Endodermal cell (in vitro differentiated cells): ENCODE measurements at places on chromosomes 7 and 10. TPM values are rescaled to one million over a fixed set of nuclear protein-coding genes. Genes with fewer than 3 reads are reported as not detected.
A peak's percentile ranks its signal among the peaks of the same experiment; 100 is the strongest.

The GATA3 gene
- 25.2 to 106 TPM (median 103 TPM) in 3 replicates for total RNA-seq

The ACTR3C gene
- total RNA-seq, result not detected in 3 replicates

The C10orf53 gene
- total RNA-seq, result not detected in 2 replicates

The NUPR2 gene
- not detected in 2 replicates for total RNA-seq

The GNAT3 gene
- not detected in 2 replicates for total RNA-seq

The NPC1L1 gene
- total RNA-seq, result 2.0 and 3.1 TPM in 2 replicates

DNA sequence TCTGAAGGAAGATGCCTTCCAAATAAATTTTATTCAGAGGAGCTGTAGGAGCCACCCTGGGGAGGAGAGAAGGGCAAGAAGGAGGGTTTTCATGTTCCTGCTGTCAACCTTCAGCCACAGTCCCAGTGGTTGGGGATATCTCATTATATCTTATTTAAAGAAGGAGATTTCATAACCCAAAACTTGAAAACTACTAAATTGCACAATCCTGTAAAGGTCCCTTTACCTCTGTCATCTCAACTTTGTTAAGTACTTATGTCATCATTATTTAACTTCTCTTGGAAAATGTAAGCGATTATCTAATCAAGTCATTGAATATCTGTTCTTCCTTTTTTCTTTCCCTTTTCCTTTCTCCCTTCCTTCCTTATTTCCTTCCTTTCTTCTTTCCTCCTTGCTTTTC is 794.5 kb upstream of the IGFBP3 start:
- no peaks in the 10 kb centered on the region for H3K27me3 ChIP-seq
- no peak for DNase-seq
- no peak overlapping the region for H3K4me3 ChIP-seq
- H3K4me1 ChIP-seq, result no peaks in the 10 kb centered on the region
- H3K36me3 ChIP-seq, result no peaks in the 10 kb centered on the region

DNA sequence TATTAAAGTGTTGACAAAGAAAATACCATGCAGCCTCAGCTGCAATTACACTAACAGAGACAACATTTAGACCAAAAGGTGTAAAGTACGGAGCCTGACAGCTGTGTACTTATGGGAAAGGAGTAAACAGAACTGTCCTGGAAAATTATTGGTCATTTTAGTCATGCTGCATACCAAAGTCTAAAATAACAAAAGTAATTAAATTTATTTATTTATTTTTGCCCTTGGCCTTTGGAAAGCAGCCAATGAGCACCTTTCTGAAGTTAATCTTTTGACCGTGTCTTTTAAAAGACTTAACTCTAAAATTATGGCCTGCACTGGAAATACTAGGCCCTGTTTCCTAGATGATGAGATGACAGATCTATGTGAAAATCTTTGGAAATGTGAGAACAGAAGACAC is 597.6 kb downstream of the NXPH1 start:
- H3K36me3 ChIP-seq, result no peaks in the 10 kb centered on the region
- no peaks in the 10 kb centered on the region for H3K4me1 ChIP-seq
- H3K27me3 ChIP-seq, result no peaks in the 10 kb centered on the region

DNA sequence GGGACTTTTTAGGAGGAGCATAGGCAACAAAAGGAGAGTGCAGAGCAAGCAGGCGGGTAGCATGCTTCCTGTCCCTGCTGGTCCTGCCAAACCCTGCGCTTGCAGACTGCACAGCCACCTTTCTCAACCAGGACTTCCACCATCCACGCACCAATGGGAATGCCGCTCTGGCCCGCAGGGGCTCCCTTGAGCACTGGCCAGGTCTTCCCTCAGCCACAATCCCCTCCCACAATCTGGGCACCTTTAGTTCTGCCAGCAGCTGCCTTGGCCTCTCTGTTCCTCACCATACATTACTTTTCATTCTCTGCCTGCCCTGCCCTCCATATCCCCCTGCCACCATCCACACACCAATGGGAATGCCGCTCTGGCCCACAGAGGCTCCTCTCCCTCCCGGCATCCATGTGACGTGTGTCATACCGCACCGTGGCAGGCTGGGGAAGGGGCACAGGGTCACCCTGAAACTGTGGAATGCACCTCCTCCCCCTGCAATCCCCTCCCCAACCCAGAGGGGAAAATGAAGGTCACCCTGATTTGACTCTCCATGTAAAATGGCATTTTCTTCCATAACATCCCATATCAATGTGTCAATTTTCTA is 97.3 kb upstream of the MACROH2A2 start:
- peaks cover 6% of the 10 kb centered on the region for H3K4me1 ChIP-seq
- no peaks in the 10 kb centered on the region for H3K27me3 ChIP-seq
- DNase-seq, result peak; percentile 62
- H3K36me3 ChIP-seq, result no peaks in the 10 kb centered on the region
- H3K27ac ChIP-seq, result no peak overlapping the region

DNA sequence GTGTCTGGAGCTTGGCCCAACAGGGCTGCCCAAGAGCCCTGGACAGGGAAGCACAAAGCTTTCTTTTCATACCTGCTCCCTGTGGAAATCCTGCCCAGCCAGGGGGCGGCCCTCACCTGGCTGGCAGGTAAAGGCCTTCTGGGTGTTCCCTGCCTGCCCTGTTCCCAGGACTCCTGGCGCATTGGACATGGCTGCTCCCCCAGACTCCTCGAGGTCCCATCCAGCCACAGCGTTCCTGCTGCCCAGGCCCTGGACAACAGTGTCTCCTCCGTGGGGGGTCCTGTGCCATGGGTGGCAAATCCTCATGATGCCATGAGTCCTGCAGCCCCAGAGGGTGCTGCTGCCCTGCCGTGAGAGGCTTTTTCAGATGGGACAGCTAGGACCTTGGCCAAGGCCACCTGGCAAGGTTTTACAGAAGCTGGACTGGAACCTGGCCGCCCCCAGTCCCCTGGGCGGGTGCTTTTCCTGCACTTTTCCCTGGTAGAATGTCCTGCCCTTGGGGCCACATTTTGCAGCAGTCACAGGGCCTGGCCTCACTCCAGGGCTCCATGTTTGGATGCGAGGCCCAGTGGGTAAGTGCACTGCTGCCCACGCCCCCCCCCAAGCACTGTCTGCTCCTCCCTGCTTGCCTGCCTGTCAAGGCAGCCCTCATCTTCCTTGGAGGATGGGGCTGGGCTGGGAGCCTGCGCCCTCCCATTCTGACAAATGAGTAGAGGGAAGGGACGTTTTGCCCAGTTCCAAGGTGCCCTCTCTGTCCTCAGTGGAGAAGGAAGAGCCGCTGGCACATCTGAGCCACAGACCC is 60.7 kb downstream of the LHPP start:
- no peak overlapping the region for H3K4me3 ChIP-seq
- peak; percentile 36 for DNase-seq
- no peaks in the 10 kb centered on the region for H3K27me3 ChIP-seq
- no peaks in the 10 kb centered on the region for H3K4me1 ChIP-seq

DNA sequence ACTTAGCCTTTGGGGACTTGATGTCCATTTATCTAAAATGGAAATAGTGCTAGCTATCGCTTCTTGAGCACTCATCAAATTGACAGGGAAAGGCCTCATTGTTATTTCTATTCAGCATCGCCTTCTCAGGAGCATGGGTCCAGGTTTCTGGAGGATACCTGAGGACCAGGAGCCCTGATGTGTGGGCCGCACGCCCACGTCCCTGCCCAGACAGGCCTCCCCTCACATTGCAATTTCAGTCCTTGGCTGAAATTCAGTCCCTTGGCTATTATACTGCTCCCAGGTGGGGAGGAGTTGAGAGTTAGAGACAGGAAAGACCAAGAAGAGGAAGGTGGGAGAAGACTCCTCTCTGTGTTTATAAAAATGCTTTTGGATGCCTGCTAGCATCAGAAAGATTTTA is 38.9 kb downstream of the GPRIN2 start:
- peak; percentile 29 for DNase-seq
- no peaks in the 10 kb centered on the region for H3K4me1 ChIP-seq
- no peak overlapping the region for H3K4me3 ChIP-seq
- H3K36me3 ChIP-seq, result no peaks in the 10 kb centered on the region

DNA sequence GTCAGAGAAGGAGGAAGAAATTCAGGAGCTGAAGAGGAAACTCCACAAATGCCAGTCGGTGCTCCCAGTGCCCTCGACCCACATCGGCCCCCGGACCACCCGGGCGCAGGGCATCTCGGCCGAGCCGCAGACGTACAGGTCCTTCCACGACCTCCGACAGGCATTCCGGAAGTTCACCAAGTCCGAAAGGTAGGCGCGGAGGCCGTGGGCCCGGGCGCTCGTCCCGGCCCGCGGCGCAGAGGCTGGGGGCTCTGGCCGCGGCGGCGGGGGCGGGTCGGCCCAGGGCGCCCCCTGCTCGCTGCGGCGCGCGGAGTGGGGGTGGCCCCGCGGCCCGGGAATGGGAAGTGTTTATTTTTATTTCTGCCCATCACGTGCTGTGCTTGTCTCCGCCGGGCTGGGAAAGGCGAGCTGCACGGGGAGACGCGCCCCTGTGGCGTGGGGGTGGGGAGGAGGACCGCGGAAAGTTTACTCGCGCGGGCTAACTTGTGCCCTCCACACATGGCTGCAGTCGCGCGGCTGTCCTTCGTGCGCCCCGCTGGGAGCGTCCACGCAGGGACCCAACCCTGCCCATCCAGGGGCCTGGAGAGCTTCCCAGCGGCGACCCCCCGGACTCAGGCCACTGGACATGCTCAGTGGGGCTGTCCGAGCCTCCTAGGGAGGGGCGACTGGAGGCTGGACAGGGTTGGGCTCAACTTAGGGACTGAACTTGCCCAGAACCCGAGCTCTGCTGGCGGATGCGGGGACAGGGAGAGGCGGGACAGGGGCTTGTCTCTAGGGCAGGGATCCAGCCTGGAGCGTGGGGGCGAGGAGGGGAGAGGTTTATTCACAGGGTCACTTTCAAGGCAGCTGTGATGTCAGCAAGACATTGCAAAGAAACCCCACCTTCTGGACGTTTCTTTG is 82.6 kb upstream of the PRKG1 start:
- H3K4me1 ChIP-seq, result no peaks in the 10 kb centered on the region
- H3K27me3 ChIP-seq, result peaks cover 66% of the 10 kb centered on the region
- no peaks in the 10 kb centered on the region for H3K36me3 ChIP-seq
- H3K4me3 ChIP-seq, result peak overlapping the region; percentile 74
- no peak overlapping the region for H3K27ac ChIP-seq

- no peaks in the 10 kb centered on the region for H3K36me3 ChIP-seq
- peaks cover 3% of the 10 kb centered on the region for H3K4me1 ChIP-seq
- DNase-seq, result peak; percentile 78
Observed at GRCh38 chr7:15007507-15007906, 105.0 kb upstream of the DGKB start.

DNA sequence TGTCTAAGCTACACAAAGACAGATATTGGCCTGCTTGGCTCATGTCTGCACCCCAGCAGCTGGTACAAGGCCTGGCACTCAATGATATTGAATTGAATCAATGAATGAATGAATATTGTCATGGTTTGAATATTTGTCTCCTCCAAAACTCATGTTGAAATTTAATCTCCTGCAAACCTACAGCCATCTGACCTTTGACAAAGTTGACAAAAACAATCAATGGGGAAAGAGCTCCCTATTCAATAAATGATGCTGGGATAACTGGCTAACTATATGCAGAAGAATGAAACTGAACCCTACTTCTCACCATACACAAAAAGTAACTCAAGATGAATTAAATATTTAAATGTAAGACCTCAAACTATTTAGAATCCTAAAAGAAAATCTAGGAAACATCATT is 144.7 kb downstream of the CYP26A1 start:
- DNase-seq, result no peak
- no peaks in the 10 kb centered on the region for H3K36me3 ChIP-seq
- no peak overlapping the region for H3K27ac ChIP-seq

GRCh38 chr10:124232686-124233545 is 139.5 kb upstream of the CHST15 start:
- H3K36me3 ChIP-seq, result no peaks in the 10 kb centered on the region
- no peaks in the 10 kb centered on the region for H3K4me1 ChIP-seq
- no peak overlapping the region for H3K4me3 ChIP-seq
- no peak for DNase-seq

GRCh38 chr7:6516387-6516983 is 34.8 kb downstream of the GRID2IP start:
- peak; percentile 95 for DNase-seq
- no peaks in the 10 kb centered on the region for H3K4me1 ChIP-seq
- H3K36me3 ChIP-seq, result no peaks in the 10 kb centered on the region
- no peak overlapping the region for H3K27ac ChIP-seq

DNA sequence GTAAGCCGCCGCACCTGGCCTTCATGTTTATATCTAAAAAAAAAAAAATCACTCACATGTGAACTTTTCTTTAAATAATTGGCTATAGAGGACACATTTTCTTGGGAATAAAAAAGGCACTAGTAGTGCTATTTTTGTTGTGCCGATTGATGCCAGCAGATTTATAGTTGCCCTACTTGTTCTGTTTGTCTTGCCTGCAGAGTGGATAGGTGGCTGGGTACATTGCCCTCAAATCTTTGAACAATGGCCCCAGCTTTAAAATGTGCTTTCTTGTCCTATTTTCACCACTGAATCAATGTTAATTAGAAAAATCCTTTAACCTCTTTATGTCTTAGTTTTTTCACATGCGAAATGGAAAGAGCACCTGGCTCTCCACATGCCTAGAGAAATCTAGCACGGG is 30.1 kb upstream of the ZNRF2 start:
- H3K27ac ChIP-seq, result no peak overlapping the region
- H3K36me3 ChIP-seq, result no peaks in the 10 kb centered on the region
- no peaks in the 10 kb centered on the region for H3K27me3 ChIP-seq
- peaks cover 8% of the 10 kb centered on the region for H3K4me1 ChIP-seq
- H3K4me3 ChIP-seq, result no peak overlapping the region

DNA sequence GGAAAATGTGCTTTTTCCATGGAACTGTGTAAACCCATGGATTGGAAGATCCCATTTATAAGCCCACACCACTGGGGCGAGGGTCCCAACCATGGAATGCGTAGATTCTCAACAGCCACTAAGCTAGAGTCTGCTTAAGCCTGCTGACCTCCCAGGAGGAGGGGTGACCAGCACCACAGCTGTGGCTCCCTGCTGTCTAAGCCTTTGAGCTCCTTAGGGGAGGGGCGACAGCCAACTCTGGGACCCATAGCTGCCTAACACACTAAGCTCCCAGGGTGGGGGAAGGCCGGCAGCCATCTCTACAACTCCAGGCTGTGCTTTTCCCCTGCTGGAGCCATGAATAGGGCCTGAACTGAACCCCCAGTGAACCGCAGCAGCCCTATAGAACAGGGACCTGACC is 249.8 kb upstream of the HPS1 start:
- peaks cover 4% of the 10 kb centered on the region for H3K27me3 ChIP-seq
- no peaks in the 10 kb centered on the region for H3K36me3 ChIP-seq
- H3K27ac ChIP-seq, result no peak overlapping the region
- DNase-seq, result peak; percentile 64
- peaks cover 6% of the 10 kb centered on the region for H3K4me1 ChIP-seq

- no peaks in the 10 kb centered on the region for H3K36me3 ChIP-seq
- H3K27me3 ChIP-seq, result peaks cover 37% of the 10 kb centered on the region
- no peaks in the 10 kb centered on the region for H3K4me1 ChIP-seq
- no peak for DNase-seq
- no peak overlapping the region for H3K4me3 ChIP-seq
Observed at GRCh38 chr10:22483132-22483531, 137.8 kb downstream of the SPAG6 start.

GRCh38 chr10:113617086-113617485 is 46.8 kb downstream of the NRAP start:
- DNase-seq, result peak; percentile 71
- no peak overlapping the region for H3K4me3 ChIP-seq
- H3K27ac ChIP-seq, result no peak overlapping the region
- no peaks in the 10 kb centered on the region for H3K27me3 ChIP-seq
- H3K4me1 ChIP-seq, result peaks cover 7% of the 10 kb centered on the region
- H3K36me3 ChIP-seq, result no peaks in the 10 kb centered on the region
